T-cell (primary cell): ENCODE measurements at places on chromosomes 6 and 20. TPM values are rescaled to one million over a fixed set of nuclear protein-coding genes. Genes with fewer than 3 reads are reported as not detected.

LY6G5B gene
- 29.7 TPM for total RNA-seq

MAN1A1 gene
- total RNA-seq = 13.5 TPM

DIDO1 gene
- 113 TPM for total RNA-seq

TMEM244 gene
- total RNA-seq = not detected

FNDC11 gene
- total RNA-seq = 0.38 TPM

PLA2G7 gene
- not detected for total RNA-seq

SLC52A3 gene
- not detected for total RNA-seq

CYP21A2 gene
- 0.92 TPM for total RNA-seq

SRSF3 gene
- total RNA-seq = 323 TPM

PAX1 gene
- not detected for total RNA-seq

IL17F gene
- not detected for total RNA-seq

SLC32A1 gene
- not detected for total RNA-seq

VGLL2 gene
- not detected for total RNA-seq

CYP39A1 gene
- total RNA-seq = not detected

CDH26 gene
- 5.2 TPM for total RNA-seq

GRCh38 chr20:58778760-58779159 is 71.9 kb downstream of the GNAS-AS1 start:
- no peak for DNase-seq

GRCh38 chr20:8981482-8981881 is 87.4 kb upstream of the PLCB4 start:
- no peak for DNase-seq

DNA sequence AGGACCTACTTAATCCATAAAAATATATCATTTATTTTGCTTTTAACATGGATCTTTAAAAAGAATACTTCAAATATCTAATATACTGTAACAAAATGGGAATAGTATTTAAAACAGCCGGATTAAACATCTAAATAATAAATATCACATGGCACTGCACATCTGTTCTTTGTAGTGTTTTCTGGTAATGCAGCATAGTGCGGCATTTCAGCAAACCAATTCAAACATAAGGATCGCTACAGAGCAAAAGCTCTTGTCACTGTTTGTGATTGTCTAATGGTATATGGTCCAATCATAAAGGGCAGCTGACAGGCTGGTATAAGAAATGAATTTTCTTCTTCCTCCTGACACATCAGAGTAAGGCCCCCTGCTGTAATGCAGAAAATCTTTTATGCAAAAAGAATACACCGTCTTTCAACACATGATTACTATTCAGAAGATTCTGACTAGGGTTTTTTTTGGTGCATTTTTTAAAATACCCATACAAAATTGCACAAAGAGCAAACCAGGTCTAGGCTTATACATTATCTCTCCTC is 40.0 kb upstream of the POU3F2 start:
- DNase-seq = no peak

GRCh38 chr6:138419766-138420165 is 15.7 kb downstream of the HEBP2 start:
- DNase-seq = no peak

- no peak for DNase-seq
Measured at GRCh38 chr6:2793534-2794151, 28.4 kb downstream of the WRNIP1 start.

DNA sequence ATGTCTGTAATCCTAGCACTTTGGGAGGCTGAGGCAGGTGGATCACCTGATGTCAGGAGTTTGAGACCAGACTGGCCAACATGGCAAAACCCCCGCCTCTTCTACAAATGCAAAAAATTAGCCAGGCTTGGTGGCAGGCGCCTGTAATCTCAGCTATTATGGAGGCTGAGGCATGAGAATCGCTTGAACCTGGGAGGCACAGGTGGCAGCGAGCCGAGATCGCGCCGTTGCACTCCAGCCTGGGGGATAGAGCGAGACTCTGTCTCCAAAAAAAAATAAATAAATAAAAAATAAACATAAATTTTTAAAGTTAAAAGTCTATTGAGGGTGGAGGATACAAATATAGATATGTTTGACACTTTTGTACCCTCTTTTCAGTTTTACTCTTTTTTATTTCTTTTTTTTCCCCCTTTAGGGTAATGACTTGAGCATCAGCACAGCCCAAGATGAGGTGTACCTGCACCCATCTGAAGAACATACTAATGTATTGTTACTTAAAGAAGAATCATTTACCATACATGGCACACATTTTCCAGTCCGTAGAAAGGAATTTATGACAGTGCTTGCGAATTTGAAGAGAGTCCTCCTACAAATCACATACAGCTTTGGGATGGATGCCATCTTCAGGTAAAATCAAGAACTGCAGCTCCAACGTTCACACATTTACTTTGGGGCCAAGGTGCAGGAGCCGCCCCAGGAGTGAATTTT is 368.9 kb downstream of the LAMA2 start:
- no peak for DNase-seq

GRCh38 chr6:122647765-122648164 is 37.6 kb downstream of the PKIB start:
- DNase-seq = no peak

GRCh38 chr6:170279977-170280688 is 10.7 kb downstream of the DLL1 start:
- DNase-seq = peak; percentile 56

- no peak for DNase-seq
Measured at GRCh38 chr6:17673543-17674254, 33.0 kb downstream of the NUP153 start.

- DNase-seq = no peak
Measured at GRCh38 chr6:140661691-140662090, 1287.2 kb upstream of the CITED2 start.

- no peak for DNase-seq
Measured at GRCh38 chr6:14948586-14949245, 297.2 kb upstream of the JARID2 start.

DNA sequence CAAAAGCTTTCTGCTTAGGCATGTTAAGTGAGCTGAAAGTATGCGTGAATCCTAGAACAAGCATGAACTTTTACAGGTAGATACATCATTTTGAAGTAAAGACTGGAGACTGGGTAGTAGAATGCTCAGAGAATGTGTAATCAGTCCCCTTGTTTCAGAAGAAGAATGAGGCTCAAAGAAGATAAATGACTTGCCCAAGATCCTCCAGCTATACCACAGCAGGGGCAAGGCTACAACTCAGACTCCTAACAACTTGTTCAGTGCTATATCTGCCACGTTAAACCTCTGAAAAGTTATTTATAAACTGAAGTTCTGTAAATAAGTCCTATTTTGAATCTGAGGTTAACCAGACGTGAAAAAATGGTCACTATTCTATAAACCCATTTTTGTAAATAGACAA is 2.9 kb downstream of the RIPOR2 start:
- DNase-seq = no peak

DNA sequence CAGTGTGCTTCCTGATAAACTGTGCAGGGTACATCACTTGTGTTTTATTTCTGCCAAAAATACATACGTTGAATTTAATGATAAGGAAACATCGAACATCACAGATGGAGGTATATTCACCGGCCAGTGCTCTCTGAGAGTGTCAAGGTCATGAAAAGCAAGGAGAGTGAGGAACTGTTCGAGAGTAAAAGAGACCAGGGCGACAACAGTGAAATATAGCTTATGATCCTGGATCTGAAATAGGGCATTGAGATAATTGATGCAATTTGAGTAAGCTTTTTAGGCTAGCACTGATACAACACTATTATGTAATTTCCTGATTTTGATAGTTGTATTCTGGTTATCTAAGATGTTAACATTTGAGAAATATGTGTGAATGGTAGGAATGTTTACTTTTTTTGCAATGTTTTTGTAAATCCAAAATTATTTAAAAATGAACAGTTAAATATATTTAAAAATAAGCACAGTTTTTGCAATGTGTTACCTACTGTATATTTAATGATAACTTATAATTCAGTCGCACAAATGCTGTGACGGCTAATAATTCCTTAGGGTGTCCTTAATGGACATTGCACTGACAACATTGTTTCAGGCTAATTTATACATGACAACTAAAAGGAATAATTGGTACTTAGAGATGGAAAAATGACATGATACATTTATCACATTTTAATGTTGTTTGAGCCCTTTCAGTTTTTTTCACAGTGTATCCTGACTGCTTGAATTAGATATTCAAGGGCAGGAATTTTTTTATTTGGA is 9.9 kb downstream of the RAB32 start:
- DNase-seq = no peak

- no peak for DNase-seq
Measured at GRCh38 chr20:58829531-58829941, 21.2 kb downstream of the GNAS-AS1 start.

GRCh38 chr20:3786126-3786484 is 435 bp downstream of the CENPB start:
- DNase-seq = peak; percentile 39

GRCh38 chr6:137490006-137490905 is 3.9 kb downstream of the OLIG3 start:
- no peak for DNase-seq
